Stimulated activated CD8-positive, alpha-beta memory T cell treated with anti-CD3 and anti-CD28 coated beads, Interleukin-7, amount 100 ng/mL, for 4 hours (primary cell): ENCODE measurements at places on chromosomes 13 and 19.
A peak's percentile ranks its signal among the peaks of the same experiment; 100 is the strongest.

DNA sequence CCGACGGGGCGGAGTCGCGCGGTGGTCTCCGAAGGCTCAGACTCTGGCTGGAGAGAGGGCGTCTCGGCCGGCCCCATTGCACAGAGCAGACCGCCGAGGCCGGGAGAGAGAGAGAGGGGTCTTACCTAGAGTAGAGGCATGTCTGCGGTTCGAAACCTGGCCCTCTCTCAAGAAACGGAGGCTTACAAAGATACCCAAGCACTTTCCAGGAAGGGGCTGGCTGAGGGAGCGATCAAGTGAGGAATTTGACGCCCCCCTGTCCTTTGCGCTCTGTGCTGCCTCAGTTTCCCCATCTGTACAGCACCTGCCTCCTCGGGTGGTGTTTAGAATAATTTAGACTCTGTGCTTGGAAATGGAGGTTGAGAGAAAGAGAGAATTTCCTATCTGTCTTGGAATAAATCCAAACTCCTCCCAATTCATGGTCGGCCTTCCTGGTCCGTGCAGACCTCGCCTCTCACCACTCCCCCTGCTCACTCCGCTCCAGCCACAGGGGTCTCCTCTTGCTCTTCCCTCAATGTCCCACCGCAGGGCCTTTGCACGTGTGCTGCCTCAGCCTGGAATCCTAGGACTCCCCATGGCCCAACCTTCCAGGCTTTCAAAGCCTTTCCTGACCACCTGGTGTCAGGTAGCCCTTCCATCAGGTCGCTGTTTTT is 658 bp upstream of the ISOC2 start:
- DNase-seq: no peak

DNA sequence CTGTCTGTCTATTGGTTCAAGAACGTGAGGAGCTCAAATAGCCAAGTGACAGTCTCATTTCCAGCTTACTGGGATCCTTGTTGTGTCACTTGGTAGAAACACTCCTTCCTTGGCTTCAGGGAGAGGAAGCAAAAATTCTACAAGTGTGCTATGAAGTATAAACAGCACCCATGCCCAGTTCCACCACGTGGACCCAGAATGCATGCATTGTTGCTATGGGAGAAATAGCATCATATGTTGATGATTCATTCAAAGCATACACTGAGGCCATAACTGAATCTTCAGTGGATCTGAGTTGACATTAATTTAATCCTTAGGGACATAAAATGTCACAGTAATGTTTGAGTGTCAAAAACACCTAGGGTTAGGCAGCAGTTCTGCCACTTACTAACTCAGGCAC is 199.0 kb upstream of the RXFP2 start:
- DNase-seq: no peak

DNA sequence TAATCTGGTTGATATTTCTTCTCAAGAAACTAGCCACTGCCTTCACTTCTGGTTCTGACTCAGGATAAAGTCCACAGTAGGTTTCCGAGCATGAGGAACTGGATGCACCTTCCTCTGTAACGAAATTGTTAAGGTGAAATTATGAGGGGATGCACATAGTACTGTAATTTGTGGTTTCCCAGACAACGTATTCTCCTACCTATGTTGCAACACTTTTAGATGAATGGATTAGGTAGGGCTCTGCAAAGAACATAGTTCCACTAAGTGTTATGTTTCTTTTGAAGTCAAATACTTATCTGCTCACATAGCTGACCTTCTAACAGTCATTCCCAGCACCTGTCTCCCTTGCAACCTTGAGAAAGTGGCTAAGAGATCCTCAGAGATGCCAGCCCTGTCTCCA is 5.7 kb upstream of the ZC3H13 start:
- DNase-seq: no peak

GRCh38 chr13:70014337-70014736 is 93.3 kb upstream of the ATXN8OS start:
- DNase-seq: no peak

DNA sequence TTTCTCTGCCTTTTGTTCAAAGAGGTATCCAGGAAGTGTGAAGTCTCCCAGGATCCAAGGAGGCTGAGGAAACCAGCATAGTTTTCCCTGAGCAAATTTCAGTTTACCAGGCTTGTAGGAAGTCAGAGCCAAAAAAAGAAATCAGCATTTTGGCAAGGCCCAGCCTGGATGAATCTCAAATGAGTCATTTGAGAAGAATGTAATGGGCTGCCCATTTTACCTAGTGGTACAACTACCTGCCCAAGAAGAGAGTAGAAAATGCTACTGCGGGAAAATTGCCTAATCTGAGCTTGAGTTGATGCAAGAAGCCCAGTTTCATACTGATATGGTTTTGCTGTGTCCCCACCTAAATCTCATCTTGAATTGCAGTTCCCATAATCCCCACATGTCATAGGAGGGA is 284.1 kb upstream of the ZNF507 start:
- no peak for DNase-seq

DNA sequence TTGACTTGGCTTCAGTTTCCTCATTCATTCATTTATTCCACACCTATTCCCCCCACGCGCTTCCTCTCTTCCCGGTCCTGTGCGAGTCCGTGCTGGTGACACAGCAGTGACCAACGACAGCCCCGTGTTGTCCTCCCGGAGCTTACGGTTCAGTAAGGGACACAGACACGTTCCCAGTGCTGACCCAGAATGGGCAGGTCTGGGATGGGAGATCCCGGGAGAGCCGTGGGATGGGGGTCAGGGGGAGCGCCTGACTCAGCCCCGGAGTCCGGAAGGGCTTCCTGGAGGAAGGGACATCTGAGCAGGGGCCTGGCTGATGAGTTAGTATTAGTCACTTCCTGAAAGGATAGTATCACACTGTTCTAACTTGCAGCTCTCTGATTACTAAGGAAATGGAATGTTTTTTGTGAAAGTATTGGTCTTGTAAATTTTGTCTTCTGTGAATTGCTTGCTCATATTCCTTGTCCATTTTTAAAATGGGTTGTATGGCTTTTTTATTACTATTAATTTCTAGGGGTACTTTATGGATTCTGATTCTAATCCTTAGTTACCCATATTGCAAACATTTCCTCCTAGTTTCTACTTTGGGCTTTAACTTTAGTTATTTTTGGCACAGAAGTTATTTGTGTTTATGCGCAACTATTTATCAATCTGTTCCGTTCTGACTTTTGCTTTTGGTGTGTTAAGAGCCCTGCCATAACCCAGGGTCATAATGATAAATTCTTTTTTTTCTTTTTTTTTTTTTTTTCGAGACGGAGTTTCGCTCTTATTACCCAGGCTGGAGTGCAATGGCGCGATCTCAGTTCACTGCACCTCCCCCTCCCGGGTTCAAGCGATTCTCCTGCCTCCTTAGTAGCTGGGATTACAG is 708 bp upstream of the ERCC1 start:
- no peak for DNase-seq

DNA sequence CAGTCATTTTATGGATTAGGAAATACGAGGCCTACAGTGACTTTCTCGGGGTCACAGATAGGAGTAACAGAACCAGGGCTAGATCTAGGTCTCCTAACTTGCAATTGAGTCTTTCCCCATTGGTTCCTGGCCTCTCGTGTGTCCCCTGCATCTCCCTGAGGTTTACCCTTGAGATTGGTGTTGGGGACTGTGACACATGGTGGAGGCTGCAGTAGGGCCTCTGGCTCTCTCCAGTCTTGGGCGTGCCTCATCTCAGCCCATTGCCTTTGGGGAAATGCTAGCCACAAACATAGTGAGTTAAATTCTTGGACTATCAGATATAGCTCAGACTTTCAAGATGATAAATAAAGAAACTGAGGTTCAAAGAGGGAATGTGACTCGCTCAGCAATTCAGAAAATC is 212.1 kb downstream of the KCNRG start:
- DNase-seq: no peak

- no peak for DNase-seq
These were observed 206.9 kb downstream of the GGACT start for GRCh38 chr13:100381595-100382224.

GRCh38 chr13:60009300-60010253 is 154.2 kb downstream of the DIAPH3 start:
- DNase-seq: no peak

GRCh38 chr13:109568339-109568818 is 218.0 kb downstream of the IRS2 start:
- no peak for DNase-seq

GRCh38 chr13:34863360-34864135 is 78.5 kb upstream of the NBEA start:
- DNase-seq: no peak

DNA sequence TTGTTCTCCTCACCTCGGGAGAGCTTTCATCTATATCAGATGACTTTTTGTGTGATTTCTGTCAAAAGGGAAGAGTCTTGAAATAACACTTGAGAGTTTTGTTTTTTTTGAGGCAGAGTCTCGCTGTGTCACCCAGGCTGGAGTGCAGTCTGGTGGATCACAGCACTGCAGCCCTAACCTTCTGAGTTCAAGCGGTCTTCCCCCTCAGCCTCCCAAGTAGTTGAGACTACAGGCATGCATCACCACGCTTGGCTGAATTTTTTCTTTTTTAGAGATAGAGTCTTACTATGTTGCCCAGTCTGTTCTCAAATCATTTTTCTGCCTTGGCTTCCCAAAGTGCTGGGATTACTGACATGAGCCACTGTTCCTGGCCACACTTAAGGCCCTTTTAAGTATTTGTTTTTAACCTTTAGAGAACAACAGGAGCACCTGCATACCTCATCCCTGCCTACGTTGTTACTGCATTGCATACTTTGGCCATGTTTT is 11.4 kb downstream of the NDFIP2 start:
- no peak for DNase-seq

GRCh38 chr13:98267080-98267912 is 90.2 kb upstream of the RNF113B start:
- no peak for DNase-seq

DNA sequence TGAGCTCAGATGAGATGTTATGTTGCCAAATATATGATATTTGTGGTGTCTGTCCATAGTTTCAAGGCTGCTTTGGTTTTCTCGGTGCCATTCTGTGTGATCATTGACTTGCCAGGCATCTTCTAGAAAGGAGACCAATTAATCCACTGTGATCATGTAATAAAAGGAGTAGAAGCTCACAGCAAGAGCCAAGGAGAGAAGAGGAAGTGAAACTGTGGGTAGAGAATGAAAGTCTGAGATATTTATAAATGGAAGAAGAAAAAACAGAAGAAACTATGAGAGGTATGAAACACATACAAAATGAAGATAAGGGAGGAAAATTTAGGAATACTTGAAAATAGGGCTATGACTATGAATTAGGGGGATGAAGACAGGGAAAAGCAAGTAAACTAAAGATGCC is 11.1 kb upstream of the ZNF613 start:
- no peak for DNase-seq

- DNase-seq: peak; percentile 7
These were observed 24.4 kb upstream of the GPR12 start for GRCh38 chr13:26784704-26785639.

DNA sequence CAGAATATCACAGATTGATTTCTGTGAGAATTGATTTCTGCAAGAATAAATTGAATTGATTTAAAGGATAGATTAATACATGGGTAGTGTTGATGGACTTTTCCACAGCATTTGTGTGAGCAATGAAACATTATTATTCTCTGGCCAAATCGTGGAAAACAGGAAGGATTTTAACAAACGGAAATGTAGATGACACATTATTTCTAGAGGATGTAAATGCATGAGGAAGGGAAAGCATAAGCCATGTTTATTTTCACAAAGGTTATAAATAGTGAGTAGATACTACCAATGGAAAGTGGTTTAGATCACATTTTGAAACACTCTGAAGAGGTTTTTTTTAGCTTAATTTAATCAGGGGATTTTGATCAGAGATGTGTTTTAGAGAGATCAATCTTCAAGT is 1534.6 kb upstream of the MIR17HG start:
- no peak for DNase-seq

DNA sequence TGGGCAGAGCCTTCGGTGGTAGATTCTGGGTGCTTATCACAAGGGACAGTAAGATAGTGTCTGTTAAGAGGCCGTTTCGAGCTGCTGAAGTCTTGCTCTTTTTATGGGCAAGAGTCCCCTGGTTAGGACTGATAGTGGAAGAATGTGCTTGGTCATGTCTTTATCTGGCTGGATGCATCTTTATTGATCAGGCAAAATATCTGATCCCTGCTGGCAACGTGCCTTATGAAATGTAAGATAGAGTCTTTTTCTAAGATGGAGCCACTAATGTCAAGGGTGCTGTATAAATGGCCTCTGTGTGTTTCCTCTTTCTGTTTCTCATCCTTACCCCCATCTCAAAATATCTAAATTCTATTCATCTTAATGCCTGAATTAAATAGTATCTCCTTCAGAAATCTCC is 53.3 kb downstream of the MYO16 start:
- DNase-seq: no peak

DNA sequence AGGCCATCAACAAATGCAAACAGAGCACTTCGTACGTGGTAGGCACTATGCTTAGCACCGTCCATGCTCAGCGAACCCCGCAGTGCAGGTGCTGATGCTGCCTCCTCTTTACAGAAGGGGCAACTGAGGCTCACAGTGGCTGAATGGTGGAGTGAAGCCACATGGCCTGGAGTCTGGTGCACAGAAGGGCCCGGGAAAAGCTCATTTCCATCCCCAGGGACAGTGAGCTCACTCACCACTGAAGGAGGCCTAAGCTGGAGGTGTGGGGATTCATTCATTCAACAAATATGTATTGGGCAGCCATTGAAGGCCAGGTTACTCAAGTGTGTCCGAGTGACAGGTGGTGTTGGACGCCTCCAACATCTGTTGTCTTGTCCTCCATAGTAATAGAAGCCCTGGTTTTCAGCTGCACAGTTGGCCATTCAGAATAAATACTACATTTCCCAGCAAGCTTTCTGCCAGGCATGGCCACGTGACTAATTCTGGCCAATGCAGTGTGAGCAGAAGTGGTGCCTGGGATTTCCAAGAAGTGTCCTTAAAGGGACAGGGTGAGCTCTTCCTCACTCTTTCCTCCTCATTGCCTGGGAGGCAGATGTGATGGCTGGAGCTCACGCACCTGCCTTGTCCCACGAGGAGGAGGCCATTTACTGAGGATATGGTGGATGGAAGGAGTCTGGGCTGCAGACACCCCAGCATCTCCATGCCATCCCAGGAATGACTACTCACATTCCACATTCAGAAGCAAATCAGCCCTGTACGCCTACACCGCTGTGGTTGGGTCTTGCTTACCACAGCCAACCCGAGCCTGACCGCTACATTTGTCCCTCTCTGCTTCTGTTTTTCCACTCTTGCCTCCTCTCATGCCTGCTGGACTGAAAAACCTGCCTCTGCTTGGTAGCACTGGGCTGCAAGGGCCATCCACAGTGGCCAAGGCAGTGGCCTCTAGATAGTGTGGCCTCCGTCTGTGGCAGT is 2.3 kb upstream of the ZNRF4 start:
- no peak for DNase-seq
